ENCODE measurements at places on chromosomes 5 and 9.

- DNase-seq = no peak
Measured at GRCh38 chr9:93086447-93087224, 9.4 kb upstream of the CARD19 start.

DNA sequence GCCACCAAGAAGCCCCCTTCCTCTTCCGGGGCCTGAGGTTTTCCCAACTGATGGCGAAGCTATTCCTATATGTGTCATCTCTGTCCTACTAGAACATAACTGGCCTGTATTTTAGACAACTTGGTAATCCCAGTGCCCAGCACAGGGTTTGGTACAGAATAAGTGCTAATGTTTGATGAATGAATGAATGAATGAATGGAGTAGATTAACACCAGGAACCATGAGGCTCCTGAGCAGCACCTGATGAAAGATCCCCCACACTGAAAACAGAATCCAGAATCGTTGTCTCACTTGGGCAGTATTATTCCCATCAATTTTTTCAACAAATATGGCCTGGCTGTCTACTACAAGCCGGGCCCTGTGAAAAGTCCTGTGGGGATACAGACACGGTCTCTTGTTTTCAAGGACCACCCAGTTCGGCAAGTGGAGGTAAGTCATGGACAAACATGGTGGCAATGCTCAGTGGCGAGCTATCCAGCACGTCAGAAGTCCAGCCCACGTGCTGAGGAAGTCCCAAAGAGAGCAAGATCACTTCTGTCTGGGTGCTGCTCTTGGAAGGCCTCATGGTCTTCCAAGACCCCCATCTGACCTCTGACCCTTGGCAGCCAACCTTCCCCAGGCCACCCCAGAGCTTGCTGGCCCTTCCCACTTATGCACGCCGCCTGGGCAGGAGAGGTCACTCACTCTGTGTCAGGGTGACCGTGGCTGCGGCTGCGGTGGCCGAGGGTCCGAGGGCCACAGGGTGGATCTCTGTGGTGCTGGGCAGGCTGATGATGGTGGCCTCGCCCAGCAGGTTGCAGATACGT lies 1.0 kb downstream of the NAIF1 start:
- no peak for DNase-seq

- DNase-seq = no peak
Measured at GRCh38 chr9:28267351-28267750, 694.1 kb upstream of the C9orf72 start.

GRCh38 chr5:53438486-53439472 lies 41.6 kb upstream of the FST start:
- no peak for DNase-seq

DNA sequence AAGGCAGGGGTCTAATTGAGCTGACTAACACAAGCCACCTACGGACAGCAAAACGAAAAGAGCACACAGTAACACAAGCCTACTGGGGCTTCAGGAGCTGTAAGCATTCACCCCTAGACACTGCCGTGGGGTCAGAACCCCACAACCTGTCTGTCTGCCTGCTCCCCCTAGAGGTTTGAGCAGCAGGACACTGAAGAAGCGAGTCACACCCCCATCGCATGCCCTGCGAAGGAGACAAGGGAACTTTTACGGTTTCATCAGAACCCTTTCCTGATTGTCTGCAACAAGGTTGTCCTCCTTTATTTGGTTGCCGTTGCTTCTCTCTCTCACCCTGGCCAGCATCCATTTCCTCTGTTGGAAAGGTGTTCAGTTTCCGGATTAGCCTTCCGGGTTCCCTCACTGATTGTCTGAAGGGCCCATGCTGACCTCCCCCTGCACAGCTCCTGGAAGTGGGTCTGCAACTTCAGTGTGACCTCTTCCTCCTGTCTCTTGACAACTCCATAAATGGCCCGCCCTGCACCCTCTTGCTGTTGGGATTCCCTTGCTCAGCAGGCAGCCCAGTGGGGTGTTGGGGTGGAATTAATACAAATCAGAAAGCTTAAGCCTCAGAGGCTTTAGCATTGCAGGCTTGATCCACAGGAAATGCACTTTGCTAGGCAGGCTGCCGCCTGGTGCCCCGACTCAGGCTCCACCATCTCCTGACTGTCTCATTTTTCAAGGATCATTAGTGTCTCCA lies 258.9 kb upstream of the TLE4 start:
- no peak for DNase-seq

DNA sequence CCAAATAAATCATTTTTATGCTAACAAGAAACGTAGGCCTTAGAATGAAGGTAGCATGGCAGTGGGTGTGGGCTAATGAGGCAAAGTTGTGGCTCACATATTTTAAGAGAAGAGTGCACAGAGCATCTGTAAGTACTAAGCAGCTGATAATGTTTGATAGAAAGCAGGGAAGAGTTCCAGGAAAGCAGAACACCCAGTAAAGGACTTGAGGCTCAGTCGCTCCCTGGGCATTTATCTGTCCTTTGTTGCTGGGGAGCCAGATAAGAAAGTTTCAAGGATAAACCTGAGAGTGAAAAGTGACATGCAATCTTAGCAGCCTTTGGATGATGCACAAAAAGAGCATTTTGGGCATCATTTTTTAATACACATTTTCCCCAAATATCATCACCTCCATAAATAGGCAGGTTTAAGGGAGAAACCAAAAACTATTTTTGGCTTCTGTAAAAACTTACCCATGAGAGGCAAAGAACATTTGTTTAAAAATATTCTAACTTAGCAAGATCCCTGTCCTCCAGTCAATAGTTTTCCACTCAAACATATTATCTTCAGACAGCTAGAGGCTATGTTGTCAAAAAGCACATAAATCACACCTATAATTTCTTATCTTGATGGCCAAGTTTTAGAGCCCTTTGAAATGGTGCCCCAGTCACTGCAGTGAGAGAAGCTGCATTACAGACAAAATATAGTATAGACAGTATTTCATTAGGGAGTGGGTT lies 3.4 kb downstream of the FREM1 start:
- no peak for DNase-seq

- DNase-seq = no peak
Measured at GRCh38 chr9:134888603-134889190, 8.1 kb downstream of the FCN2 start.

DNA sequence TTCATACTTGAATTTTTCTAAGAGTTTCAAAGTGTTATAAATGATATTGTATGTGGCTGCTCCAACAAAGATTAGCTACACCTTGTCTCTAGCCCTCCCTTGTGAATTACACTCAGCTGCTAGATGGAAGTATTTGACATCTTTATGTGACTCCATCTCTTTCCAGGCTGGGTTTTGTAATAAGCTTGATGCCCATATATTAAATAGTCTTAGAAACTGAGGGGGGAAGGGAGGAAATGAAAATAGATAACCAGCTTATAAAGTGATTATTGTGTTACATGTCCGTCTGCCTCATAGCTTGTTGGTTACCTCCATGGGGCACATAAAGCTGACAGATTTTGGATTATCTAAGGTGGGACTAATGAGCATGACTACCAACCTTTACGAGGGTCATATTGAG lies 63.4 kb downstream of the CD180 start:
- DNase-seq = no peak

DNA sequence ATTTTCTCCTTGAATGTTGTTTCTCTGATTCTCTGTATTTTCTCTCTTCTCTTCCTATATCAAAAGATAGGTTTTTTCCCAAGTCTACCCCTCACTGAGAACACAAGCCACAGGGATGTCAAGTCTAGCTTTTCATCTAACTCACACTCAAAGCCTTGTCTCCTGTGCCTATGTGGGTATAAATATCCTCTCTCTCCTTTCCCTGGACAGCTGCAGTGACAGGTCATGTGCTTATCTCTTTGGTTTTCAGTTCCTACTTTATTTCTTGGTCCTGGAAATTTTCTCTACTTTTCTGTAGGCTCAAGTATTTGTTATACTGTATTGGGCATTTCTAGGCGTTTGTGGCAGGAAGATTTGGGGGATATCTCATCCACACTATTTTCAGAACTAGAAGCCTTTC lies 182.4 kb upstream of the MVB12B start:
- no peak for DNase-seq

DNA sequence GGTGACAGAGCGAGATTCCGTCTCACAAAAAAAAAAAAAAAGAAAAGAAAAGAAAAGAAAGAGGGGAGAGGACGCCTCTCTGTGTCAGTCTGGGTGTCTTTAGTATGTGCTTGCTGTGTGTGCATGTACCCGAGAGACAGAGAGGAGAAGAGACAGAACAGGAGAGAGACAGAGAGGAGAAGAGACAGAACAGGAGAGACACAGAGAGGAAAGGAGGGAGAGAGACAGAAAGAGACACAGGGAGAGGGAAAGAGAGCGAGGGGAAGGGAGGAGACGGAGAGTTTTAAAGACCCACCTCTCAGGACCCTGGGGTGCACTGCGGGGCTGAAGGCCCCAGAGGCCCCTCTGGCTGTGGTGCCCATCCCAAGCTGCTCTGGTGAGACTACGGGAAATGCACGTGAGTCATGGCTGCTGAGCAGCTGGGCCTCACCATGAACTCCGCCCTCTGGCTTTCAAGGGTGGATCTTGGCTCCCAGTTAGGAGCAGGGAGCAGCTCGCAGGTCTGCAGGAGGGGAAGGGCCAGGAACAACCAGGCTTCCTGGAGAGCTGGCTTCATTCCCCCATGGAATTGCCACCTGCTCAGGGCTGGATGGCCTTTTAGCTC lies 7.9 kb downstream of the SLC6A3 start:
- no peak for DNase-seq
